ENCODE measurements at places on chromosomes 5 and 9.

DNA sequence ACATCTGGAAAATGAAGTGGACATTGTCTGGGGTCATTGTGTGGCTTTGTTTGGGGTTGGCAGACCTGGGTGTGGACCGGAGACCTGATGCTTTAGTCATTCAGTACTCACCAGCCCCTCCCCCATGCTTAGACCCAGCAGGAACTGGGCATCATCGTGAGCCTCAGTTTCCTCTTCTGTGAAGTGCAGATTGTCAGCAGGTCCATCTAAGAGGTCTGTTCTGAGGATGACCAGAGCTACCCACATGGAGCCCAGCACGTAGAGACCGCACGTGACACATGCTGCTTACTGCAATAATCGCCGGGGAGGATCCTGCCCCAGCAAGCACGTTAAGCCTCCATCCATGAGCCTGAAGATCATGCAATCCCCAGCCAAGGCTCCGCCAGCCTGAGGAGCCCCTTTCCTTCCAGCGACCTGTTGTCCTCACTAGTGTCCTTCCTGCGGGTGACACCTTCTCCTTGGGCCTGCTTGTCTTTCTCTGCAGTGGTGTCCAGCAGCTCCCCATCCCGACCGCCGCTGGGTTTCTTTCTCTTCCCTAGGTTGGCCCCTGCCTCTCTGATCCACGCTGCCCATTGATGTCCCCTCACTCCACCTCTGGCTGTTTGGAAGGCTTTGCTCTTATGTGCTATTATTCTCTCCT is 26.7 kb upstream of the IRX4 start:
- no peak for DNase-seq

- DNase-seq: peak; percentile 56
Measured at GRCh38 chr9:35732800-35733541, 505 bp downstream of the CREB3 start.

DNA sequence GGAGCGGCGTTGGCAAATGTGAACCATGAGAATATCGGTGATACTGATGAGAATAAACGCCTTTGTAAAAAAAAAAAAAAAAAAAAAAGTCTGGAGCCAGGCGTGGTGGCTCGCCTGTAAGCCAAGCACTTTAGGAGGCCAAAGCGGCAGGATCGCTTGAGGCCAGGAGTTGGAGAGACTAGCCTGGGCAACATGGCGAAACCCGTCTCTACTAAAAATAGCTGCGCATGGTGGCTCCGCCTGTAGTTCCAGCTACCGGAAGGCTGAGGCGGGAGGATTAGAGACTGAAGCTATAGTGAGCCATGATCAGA is 425 bp upstream of the NFX1 start:
- no peak for DNase-seq

- no peak for DNase-seq
Measured at GRCh38 chr5:16936150-16936988, at the start of gene MYO10. Gene MYO10 (minus strand): TSS chr5:16936288. CDS start chr5:16935808, 480 bp downstream.

- no peak for DNase-seq
Measured at GRCh38 chr9:129225815-129226214, 47.8 kb upstream of the IER5L start.

GRCh38 chr5:77117161-77117560 is 30.1 kb upstream of the ZBED3 start:
- DNase-seq: no peak

DNA sequence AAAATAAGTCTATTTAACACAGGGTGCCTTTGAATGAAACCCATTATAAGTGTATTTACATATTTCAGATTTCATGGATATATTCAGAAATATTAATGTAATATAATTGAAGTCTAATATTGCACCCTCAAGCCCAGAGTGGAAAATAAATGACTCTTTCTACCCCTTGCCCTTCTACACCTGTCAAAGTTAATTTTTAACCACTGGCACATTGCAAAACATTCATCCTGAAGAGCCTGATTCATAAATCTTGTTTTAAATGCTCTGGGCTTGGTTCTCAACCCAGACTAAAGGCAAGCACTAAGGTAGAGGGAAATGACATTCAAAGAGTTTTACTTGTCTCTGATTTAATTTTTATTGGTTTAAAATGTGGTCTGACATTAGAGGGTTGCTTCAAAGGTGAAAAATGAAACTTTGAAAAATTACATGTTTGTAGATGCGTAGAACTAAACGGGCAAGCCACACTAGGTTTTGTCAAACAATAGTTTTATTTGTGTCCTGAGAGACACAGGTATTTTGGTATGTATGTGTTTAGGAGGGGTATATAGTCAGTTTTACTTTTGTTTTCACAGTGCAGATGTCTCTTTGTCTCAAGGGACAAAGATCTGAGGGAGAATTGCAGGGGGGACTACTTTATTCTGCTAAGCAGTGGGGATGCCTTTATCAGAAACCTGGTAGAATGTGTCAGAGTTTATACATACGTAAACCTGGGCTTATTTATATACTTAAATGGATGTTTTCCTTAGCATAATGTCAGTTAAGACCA is 69.7 kb downstream of the PIK3R1 start:
- no peak for DNase-seq

- DNase-seq: no peak
Measured at GRCh38 chr9:90979639-90980038, 178.0 kb downstream of the SYK start.

DNA sequence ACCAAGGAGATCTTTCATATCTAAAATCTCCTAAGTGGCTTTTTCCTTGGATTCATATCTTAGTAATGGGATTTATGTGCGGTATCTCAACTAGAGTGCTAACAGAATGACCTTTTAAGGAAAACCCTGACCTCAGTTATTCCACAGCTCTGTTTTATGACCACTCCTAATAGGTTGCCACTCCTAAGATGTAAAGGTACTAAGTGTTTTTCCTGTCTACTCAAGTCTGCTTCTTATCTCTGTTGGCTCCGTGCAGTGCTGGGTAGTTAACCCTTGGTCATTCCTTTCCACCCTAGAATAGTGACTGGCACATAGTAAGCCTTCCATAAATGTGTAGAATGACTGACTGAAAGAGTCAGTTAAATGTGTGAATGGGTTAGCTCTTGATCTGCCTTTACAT is 161.4 kb downstream of the DOCK2 start:
- no peak for DNase-seq

DNA sequence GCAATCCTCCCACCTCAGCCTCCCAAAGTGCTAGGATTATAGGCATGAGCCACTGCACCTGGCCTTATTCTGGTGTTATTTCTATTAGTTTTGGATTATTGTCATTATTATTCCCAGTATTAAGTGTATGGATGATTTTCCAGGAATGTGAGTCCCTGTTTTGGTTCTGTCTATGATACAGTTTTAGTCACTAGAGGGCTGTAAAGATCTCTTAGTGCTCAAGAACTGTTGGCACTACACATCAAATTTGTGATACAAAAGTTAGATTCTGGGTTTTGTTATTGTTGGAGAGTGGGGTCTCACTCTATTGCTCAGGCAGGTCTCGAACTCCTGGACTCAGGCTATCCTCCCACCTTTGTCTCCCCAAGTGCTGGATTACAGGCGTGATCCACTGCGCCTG is 12.1 kb downstream of the CCL28 start:
- DNase-seq: no peak

DNA sequence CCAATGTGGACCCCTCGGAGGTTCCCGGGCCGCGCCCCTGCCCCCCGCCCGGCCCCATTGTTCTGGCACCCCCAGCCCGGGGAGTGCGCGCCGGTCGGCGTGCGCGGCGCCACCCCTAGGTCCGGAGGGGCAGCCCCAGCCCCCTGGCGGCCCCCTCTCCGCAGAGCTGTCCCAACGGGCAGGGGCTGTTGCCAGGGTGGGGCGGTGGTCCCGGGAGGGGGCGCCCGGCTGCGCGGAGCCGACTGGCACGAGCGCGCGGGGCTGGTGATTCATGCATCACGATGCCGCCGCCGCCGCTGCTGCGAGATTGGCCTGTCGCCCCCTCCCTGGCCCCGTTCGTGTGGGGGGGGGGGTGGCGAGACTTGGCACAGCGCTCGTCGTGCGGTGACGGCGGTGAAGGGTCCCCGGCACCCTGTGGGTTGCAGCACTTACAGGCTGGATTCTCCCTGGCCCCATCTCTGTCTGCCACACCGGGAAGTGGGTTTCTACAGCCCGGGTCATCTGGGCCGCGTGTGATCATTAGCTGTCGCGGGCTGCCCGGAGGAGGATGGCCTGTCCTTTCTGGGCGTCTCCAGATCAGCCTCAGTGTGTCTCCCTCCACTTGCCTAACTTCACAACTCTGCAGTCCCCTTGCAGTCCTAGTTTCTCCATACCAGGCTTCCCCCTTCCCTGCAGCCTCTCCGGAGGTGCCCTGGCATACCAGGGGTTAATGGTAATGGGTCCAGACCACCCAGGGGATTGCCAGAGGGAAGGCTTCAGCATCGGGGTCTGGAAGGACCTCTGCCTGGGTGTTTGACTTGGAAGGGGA is 858 bp downstream of the NCS1 start:
- no peak for DNase-seq

GRCh38 chr5:1110307-1111240 is 1.3 kb downstream of the SLC12A7 start:
- no peak for DNase-seq

DNA sequence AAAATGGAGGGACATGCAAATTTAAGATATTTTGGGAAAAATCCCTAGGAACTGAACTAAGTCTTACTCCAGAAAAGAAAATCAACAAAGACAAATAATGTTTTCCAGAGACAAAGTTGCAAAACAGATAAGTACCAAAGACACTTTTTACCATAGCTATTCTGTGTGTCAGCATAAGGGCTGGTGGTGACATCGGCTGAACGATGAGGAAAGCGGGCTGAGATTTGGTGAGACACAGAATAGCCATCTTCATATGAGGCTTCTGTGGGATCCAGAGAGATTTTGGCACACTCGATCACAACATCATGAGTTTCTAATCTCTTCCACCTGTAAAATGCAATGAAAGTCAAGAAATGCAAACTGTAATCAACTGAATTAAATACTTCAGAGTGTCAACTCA is 32.3 kb downstream of the TSC1 start:
- no peak for DNase-seq

DNA sequence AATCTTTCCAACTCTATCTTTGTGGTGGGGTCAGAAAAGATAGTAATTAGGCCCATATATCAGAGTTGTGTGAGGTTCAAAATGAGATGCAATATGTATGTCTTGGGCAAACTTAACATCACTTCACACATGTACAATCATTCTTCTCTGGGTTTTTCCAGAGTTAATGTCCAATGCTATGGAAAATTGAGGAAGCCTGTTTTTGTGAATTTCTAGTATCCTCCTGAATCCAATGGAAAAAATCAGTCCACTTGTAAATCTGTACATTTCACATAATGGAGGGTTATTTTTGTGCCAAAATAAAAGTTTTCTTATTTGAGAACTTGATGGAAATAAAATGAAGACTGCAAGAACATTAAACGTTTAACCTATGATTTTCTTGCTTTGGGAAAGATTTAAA is 155.6 kb upstream of the SEMA6A start:
- no peak for DNase-seq

DNA sequence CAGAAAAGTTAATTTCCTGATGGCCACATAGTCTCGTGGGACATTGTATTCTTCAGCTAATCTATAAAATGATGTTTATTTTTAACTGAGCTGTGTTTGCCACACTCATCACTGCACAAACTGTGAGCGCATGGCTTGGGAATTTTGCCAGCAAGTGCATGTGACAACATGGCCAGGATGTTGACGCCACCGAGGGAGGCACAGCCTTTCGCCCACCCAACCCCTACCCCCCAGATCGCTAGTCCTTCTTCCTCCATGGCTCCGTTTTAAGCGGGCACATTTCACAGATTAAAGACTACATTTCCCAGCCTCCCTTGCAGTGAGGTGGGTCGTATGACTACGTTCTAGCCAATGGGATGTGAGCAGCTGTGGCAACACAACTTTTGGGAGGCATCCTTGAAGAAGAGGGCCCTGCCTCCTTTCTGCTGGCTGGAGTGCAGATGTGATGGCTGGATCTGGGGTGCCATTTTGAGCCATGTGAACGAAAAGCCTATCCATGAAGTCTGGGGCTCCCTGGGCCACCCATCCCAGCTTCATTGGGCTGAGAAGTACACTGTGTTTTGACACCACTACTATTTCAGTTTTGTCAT is 7.9 kb downstream of the NRARP start:
- DNase-seq: no peak

GRCh38 chr9:86275962-86276361 is 6.4 kb downstream of the ISCA1 start:
- DNase-seq: no peak

GRCh38 chr9:34653151-34654072 is 1.4 kb downstream of the IL11RA start:
- DNase-seq: no peak

DNA sequence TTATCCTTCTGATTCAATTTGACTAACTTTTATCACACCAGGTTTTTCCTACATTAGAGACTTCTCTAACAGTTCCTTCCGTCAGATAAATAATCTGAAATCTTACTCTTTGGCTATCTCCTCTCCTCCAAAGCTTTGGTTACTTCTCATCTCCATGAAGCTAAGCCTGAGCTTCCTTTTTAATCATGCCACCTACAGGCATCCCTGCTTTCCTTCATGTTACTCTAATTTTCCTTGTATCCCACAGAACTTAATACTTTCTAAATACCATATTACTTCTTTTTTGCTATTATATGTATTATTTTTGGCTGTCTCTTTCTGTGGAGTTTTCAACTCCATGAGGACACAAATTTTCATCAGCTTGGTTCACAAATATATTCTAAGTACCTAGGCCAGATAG is 49.7 kb downstream of the C9 start:
- DNase-seq: no peak

DNA sequence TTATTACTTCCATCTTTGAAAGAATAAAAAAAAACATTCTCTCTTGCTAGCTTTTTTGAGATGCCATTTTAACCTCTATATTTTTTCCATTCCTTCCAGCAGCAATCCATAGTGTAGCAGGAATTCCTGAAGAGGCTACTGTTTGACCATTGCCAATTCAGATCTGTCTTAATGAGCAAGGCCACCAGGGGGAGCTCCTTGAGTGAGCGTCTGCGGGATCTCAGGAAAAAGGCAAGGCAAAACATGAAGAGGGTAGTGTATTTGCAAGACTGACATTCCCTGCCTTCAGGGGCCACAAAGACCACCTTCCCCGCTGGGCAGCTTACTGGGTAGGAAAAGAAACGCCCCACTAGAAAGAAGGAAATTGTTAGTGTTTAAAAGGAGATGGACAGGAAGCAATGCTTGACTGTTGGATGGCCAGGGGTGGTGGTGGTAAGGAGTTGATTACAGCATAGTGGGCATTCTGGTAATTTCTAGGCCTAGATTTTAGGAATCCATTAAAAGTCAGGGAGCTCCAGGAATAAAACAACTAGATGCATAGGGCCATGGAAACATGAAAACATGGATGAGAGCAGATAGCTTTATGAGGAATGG is 206.6 kb upstream of the HAPLN1 start:
- no peak for DNase-seq

- no peak for DNase-seq
Measured at GRCh38 chr5:151449297-151449696, 1.9 kb downstream of the SLC36A1 start.

- DNase-seq: no peak
Measured at GRCh38 chr5:130206686-130207085, 302.4 kb downstream of the CHSY3 start.

DNA sequence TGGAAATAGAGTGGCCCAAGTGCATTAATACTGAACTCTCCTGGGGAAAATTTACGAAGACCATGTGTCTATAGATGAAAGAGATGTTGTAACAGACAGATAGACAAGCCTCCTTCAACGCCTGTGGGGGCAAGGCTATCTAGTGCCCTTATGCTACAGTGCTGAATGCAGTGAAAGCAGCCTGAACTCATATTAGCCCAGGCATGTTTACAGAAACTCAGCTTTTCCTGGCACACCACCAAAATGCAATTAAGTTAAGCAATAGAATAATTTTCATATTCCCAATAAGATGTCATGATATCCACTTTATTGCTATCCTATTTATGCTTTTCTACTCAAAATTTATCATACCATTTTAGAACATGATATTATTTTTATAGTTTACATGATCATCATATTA is 277.0 kb downstream of the DIRAS2 start:
- DNase-seq: no peak
